ENCODE measurements at places on chromosomes 3 and 15. TPM values are rescaled to one million over a fixed set of nuclear protein-coding genes. Genes with fewer than 3 reads are reported as not detected.

CGGBP1 gene
- 57.6 TPM for total RNA-seq

ZNF662 gene
- 8.6 TPM for total RNA-seq

ALPK3 gene
- 0.68 TPM for total RNA-seq

DNA sequence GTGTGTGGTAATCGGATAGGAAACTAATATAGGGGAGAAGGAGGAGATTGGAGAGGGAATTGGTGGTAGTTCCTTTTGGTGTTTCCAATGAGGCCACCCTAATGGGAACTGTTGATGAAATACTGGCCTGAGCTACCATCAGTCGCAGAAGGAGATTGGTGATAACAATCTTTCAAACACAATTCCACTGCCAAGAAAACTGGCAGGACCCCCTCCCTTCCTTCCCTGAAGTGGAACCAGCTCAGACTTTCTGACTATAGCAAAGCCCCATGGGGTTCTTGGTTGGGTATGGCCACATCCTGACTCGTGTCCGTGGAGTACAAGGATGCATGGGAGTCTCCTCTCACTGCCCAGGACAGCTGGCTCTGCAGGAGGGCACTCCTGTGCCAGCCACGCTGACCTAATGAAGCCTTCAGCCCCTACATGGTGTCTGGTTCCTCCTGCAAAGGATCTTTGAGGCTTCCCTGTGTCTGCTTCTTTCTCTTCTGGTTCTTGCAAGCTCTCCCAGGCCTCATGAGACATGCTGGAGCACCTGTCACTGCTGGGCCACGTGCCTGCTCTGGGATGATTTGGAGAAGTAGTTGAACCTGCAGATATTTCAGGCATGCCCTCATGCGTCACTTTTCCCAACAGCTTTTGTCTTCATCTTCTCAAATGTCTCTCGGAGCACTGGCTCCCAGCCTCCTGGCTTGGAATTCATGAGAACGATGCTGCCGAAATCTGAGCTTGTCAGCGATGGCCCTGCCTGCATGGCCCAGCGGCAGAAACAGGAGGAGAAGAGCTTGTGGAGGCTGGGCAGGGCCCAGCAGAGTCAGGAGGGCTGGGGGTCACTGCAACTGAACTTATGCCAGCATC is 90.0 kb upstream of the ADPGK start:
- no peak for DNase-seq

DNA sequence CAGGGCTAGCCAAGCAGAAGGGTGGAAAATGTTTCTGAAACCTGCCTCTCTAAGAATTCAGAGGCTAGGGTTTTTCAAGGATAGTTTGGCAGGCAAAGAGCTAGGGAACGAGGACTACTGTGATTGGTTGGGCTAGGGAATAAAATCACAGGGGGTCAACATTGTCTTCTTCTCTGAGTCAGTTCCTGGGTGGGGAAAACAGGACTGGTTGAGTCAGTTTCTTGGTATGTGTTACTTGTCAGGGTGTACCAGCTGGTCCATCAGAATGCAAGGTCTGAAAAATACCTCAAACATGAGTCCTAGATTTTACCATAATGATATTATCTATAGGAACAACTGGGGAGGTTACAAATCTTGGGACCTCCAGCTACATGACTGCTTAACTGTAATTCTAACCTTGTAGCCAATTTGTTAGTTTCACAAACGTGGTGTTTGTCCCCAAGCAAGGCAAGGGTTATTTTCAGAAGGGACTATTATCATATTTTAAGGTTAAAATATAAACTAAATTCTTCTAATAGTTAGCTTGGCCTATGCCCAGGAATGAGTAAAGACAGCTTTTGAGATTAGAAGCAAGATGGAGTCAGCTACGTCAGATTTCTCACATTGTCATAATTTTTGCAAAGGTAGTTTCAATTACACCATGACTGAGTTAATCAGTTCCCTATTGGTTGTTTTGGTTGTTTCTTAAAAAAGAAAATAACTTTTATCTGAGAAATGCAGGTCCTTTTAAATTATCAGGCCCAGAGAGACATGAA is 231.5 kb downstream of the ALCAM start:
- no peak for DNase-seq

DNA sequence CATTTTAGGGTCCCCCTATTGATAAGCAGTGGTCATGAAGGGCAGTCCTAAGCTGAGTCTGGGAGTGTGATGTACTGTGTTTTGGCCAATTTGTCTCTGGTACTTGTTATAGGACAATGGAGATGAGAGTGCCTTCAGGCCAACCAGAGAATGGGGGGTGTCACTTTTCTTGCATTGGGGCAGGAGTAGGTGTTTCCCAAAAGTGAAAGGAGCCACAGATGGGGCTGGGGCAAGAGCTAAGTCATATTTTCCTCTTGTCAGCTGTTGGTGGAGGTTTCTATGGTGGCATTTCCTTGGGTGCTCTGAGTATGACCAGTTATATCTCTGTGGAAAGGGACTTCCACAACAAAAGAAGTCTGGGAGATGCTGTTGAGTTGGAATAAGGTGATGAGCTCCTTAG is 24.7 kb upstream of the BSN start:
- DNase-seq, result no peak
